ENCODE measurements at places on chromosomes 6 and 20.
A peak's percentile ranks its signal among the peaks of the same experiment; 100 is the strongest.

DNA sequence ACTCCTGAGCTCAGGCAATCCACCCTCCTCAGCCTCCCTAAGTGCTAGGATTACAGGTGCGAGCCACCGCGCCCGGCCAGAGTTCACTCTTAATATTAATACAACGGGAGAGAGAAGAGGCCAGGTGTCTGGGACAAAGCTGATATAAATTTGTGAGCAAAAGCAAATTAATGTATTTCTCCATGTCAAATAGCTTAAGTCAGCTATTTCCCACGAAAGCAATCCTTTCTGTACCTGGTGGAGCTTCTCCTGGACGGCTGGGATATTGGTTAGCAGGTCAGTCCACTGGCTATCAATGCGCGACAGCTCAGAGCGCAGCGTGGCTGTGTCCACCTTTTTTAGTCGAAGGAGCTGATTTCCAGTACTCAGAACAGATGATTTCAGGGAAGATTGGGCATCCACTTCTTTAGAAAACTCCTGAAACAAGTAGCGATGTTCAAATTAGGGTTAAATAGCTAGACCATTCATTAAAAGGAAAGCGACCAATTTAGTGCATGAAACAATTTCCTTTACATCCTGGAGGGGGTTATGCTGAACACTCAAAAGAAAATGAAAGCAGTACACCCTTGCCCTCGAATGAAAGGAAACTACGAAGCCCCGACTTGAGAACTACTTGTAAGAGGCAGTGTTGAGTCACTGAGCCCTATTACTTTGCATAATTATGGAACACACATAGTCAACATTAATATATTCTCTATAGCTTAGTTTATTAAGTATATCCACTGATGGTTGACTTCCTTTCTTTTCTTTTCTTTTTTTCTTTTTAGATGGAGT is 403.4 kb downstream of the SYNE1 start:
- DNase-seq: no peak

DNA sequence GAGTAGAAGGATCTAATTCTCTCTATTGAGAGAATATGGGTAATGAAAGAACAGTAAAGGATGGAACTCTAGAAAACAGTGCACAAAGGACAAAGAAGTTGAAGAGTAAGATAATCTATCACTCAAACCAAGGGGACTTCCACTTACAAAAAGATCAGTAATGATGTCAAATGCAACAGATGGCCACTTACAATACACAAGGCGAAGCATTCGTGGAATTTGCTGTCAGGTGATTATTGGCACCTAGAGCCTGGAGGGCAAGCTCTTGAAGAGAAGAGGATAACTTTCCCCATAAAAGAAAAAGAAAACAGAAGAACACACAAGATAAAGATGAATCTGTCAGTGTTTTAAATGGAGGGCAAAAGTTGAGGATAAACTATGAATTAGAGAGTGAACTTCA is 256.0 kb upstream of the TCF21 start:
- DNase-seq: no peak

- no peak for DNase-seq
Measured at GRCh38 chr6:119566546-119567260, 217.1 kb upstream of the MAN1A1 start.

DNA sequence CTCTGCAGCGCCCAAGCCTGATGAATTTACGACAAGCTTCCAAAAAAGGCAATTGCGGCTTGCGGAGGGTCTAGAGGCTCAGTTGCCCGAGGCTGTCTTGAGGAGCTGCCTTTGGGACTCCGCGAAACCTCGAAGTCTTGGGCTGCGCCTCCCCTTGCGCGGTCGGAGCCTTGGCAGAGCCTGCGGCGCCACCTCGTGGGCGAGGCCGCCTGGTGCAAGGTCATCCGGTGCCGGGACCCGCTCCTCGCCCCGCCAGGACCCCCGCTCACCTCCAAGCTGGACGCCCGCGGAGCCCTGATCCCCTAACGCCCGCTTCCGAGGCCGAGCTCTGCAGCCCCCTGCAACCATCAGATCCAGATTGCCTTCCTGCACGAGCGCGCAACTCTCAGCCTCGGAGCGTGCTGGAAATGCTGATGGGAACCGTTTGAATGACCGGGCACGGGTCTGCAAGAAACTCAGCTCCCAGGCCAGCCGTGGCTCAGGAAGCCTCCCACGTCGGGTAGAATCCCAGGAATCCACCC is 14.9 kb upstream of the FAM210B start:
- peak; percentile 59 for DNase-seq

DNA sequence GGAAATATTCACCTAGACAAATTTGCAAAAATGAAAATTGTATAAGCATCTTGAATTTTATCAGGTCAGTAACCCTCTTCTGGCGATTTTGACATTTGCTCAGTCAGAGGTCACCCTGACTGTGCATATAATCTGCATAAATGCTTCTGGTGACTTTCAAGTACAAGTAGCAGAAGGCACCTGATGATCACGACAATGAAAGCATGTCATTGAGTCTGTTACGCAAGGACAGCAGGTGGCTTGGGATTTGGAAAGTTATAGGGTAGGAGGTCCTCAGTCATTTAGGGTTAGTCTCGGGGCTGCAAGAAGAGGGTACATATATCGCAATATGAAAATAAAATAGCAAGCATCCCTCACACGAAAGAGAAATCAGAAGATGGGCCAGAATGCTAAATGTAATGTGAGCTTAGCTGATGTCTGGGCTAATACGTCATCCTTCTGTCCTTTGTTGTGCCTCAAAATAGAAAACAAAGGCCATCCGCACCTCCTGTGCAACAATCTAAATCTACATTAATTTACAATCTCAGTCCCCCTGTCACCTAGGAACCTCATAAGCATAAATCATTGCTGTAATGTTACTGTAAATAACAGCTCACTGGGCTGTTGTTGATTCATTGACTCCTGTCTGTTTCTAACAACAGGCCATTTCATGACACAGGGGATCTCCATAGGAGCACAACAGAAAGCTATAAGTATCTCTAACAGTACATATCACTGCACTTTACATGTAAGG is 155.2 kb upstream of the RSPO3 start:
- DNase-seq: no peak

- DNase-seq: no peak
Measured at GRCh38 chr20:6269168-6269873, 146.5 kb upstream of the FERMT1 start.

- DNase-seq: no peak
Measured at GRCh38 chr20:35508493-35509218, 20.8 kb downstream of the C20orf173 start.

- no peak for DNase-seq
Measured at GRCh38 chr20:22762576-22763256, 178.3 kb upstream of the FOXA2 start.

DNA sequence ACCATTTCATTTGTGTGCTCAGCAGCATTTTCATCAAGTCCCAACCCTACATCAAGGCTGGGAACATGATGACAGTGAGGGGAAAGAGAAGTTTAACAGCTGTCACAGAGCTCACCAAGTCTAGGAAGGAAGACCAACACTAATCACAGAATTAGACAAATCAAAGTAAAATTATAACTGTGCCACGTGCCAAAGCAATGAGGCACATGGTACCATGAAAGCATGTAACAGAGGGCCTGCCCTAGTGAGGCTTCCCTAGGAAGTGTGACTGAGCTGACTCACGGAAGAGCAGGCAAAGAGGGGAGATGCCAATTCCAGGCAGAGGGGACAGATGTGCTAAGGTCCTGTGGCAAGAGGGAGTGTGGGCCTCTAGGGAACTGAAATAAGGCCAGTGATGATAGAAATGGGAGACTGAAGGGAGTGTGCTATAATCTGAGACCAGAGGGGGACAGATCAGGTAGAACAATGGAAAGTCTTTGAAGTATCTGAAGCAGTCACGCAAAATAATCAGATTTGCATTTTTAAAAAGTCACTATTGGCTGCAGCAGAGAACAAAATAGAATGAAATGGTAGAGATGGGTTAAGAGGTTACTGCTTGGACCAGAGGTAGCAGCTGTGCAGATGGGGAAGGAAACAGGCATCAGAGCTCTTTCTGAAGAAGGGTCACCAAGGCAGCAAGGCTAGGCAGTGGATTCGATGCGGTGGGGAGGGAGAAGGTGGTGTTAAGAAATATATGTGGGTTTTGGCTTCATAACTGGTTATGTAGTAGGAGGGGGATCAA is 86.8 kb downstream of the GPR6 start:
- DNase-seq: no peak

GRCh38 chr20:35604449-35604747 is 11.2 kb upstream of the SPAG4 start:
- no peak for DNase-seq

GRCh38 chr6:8888468-8888867 is 453.1 kb upstream of the SLC35B3 start:
- peak; percentile 35 for DNase-seq

DNA sequence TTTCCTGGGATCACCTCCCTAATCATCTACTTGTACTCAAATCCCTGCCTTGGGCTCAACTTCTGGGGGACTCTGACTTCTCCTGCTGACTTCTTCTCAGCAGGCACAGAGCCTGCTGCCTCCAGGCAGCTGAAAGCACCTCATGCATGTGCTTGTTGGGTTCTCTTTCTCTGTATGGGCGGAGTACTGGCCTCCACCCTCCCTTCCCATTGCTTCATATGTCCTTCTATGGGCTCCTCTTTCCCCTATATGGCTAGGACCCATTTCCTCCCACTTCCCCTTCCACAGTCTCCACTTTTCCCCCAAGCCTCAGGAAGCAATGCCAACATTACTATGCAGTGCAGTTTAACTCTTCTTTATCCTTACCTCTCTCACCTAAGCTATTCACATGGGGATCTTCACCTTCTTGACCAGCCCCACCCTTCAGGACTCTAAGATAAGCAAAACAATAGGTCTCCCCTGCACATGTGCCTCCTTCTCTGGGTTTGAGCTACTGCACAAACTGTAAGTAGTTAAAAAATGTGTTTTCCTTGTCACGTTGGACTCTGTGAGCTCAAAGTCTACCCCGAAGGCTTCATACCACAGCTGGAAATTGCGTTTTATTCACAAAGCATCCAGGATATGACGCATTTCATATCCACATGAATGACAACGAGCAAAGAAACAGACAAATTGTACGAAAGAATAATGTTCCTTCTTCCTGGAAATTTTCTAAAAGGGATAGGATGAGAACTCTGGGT is 93.7 kb downstream of the CDS2 start:
- DNase-seq: peak; percentile 75

- DNase-seq: no peak
Measured at GRCh38 chr6:54100411-54101006, 10.7 kb upstream of the MLIP start.

DNA sequence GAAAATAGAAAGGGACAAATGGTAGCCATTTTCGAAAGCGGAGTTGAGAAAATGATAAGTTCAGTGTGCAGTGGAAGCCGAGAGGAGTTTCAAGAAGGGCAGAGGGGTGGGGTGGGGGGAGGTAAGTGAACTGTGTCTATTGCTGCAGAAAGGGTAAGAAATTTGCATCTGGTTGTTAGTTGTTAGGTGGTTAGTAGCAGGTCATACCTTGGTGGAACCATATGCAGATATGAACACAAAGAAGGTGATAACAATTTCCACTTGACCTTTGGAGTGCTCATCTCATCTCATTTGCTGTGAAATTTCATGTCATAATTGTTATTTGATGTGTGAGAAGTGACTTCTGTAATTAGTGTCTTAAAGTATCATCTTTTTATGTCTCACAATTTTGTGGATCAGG is 288.2 kb downstream of the QKI start:
- DNase-seq: no peak

GRCh38 chr6:145823328-145823944 is 8.8 kb upstream of the FBXO30 start:
- no peak for DNase-seq

DNA sequence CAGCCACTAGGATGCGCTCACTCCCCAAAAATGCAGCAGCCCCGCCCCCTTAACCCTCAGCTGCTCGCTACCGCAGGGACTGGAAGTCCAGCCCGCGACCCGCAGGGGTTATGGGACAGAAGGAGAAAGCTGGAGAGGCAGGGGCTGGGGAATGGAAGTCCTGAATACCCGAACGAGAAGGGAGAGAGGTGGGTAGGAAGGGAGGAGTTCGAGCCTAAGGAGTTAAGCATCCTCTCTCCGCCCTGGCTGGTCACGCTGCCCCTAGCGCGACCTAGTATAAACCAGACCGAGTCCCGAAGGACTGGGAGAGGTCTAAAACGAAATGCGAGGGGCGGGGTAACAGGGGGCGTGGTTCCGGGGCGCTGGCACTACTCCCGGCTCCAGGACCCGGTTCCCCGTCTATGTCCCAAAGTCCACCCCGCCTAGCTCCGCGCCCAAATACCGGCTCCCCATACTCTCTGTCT is 448 bp upstream of the DDAH2 start:
- DNase-seq: peak; percentile 89

GRCh38 chr6:134406311-134406710 is 88.4 kb upstream of the SGK1 start:
- no peak for DNase-seq

DNA sequence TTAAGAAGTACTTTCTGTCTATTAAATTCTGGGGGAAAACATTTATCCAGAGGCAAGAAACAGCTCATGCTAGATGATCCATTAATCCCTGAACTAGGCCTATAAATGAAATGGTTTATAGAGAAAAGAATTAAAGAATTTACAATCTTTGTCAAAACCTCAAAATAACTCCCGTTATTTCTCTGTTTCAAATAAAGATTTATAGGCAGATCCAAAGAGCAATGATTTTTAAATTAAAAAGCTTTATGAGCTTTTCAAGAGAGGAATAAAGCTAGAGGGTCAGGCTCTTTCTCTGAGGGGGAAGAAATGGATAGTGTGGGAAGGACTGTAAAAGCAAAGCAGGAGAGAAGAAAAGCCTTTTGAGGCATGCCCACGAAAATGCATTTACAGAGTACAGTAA is 82.5 kb upstream of the OGFRL1 start:
- no peak for DNase-seq

GRCh38 chr6:23532227-23532626 is 593.8 kb upstream of the NRSN1 start:
- DNase-seq: no peak

- no peak for DNase-seq
Measured at GRCh38 chr20:3616250-3616649, 46.9 kb downstream of the GFRA4 start.

GRCh38 chr20:62875419-62876361 is 14.1 kb upstream of the TCFL5 start:
- peak; percentile 32 for DNase-seq

GRCh38 chr6:163147994-163148393 is 266.5 kb upstream of the QKI start:
- DNase-seq: no peak

GRCh38 chr6:128569732-128570679 is 49.6 kb upstream of the PTPRK start:
- no peak for DNase-seq

DNA sequence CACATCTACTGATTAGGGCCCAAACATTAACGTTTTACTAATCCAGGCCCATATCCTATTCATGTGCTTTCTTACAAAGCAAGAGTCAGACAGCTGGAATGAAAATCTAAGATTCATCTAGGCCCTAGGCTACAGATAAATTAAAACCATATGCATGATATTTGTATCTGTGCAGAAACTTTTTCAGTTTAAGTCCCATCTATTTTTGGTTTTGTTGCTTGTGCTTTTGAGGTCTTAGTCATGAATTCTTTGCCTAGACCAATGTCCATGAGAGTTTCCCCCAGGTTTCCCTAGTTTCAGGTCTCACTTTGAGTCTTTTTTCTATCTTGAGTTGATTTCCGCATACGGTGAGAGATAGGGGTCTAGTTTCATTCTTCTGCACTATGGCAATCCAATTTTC is 20.2 kb downstream of the ADNP start:
- DNase-seq: no peak

- DNase-seq: peak; percentile 51
Measured at GRCh38 chr6:159608961-159609651, 83.9 kb downstream of the SOD2 start.

GRCh38 chr6:47519279-47519678 is 41.7 kb downstream of the CD2AP start:
- DNase-seq: no peak

- no peak for DNase-seq
Measured at GRCh38 chr20:56171087-56172012, 77.2 kb upstream of the MC3R start.

All from inflammatory macrophage (primary cell).